ENCODE measurements at places on chromosomes 6 and 20. TPM values are rescaled to one million over a fixed set of nuclear protein-coding genes. Genes with fewer than 3 reads are reported as not detected.

GRCh38 chr6:28638787-28639430 lies 113.2 kb downstream of the GPX5 start:
- no peak for DNase-seq

GRCh38 chr6:558959-559358 lies 97.9 kb downstream of the HUS1B start:
- no peak for DNase-seq

DNA sequence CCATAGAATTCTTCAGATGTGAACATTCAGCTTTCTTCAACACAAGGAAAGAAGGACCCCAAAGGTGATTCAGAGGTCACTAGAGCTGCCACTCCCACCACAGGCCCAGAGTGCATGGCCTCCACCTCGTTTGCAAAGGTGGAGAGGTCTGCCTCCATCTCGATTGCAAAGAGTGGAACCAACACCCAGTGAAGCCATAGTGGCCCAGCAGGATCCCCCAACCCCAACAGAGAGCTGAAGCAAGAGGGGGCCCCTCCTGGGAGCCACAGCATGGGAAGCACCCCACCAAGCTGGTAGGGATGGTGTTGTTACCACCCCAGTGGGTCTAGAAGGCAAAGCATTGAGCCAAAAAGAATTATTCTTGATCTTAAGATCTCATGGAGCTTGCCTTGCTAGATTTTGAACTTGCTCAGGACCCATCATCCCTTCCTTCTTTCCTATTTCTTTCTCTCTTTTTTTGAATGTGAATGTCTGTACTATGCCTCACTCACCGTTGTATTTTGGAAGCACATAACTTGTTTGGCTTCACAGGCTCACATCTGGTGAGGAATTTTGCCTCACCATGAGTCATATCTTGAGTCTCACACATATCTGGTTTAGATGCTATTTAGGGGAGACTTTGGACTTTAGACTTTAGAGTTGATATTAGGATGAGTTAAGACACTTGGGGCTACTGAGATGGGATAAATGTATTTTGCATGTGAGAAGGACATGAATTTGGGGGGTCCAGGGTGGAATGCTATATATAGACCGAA lies 119.2 kb downstream of the ANKRD60 start:
- DNase-seq, result no peak

PEDS1 gene
- 25.4 TPM for polyA plus RNA-seq

GRCh38 chr20:42567409-42567808 lies 622.3 kb downstream of the PTPRT start:
- DNase-seq, result no peak

TCP11 gene
- polyA plus RNA-seq, result 0.48 TPM

GRCh38 chr6:154230910-154231595 lies 125.5 kb downstream of the IPCEF1 start:
- no peak for DNase-seq

PNLDC1 gene
- 0.26 TPM for polyA plus RNA-seq

- no peak for DNase-seq
Measured at GRCh38 chr20:41275301-41275731, 42.2 kb downstream of the ZHX3 start.

DNA sequence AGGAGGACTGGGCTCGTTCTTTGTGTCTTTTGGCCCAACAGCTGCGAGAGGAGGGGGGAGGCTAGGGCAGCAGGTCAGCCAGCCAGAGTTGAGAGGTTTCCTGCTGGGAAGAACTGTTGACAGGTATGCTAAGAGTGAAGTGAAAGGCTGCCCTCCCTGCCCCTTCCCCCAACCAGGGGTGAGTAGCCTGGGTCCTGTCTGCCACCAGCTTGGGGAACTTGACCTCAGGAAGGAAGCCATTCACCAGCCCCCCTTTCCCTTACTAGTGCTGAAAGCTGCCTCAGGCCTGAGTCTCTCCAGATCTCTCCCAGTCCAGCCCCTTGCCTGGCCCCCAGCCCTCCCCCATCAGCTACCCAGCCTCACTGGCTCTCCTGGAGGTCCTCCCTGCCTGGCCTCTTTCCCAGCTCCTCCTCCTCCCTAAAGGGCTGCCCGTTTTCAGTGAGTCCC lies 20.7 kb upstream of the ZNF76 start:
- DNase-seq, result no peak

CST5 gene
- not detected for polyA plus RNA-seq

DNA sequence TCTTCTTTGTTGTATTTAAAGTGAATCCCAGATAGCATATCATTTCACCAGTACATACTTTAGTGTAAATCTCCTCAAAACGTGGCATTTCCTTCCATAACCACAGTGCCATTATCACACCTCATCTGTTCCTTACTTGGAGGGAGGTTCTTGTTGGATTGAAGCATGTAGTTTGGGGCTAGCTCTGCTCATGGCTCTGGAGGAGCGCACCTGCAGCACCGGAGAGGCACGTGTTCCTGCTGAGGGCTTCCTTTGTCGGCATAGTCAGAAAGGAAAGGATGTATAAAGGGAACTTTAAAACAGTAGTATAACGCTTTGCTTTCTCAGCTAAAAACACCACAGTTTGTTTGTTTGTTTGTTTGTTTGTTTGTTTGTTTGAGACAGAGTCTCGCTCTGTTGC lies 121.7 kb upstream of the TMEM181 start:
- DNase-seq, result no peak

NRSN1 gene
- 0.12 TPM for polyA plus RNA-seq

C6orf163 gene
- polyA plus RNA-seq, result 5.8 TPM

- no peak for DNase-seq
Measured at GRCh38 chr20:30286157-30286556, 971.3 kb upstream of the DEFB115 start.

DNA sequence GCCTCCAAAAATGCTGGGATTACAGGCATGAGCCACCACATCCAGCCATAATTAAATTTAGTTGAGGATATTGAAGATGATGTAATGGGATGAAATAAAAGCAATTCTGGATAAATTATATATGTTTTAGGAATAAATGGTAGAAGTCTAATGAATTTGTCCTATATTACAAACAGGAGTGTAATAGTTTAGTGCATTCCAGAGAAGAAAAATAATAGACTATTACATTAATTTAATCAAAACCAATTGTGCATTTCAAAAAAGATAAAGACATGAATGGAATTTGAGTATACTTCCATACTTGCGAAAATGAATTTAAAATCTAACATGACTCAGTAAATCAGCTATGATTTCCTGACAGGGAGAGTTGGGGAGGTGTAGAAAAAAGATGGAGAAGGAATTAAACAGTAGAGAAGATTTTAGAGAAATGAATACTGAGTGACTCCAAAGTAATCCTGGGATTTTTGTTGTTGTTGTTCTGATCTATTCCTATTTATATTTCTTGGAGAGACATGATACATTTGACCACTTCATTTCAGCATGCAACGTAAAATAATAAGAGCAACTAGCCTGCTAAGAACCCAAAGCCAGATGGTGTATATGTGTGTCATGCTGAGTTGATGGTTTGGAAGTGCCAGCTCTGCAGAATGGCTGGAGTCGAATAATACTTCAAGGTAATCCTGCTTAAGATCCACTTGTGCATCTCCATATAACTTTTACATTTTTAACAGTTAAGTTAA lies 67.4 kb downstream of the AIG1 start:
- DNase-seq, result no peak

- DNase-seq, result no peak
Measured at GRCh38 chr20:18901980-18902737, 88.6 kb downstream of the SCP2D1 start.

DNA sequence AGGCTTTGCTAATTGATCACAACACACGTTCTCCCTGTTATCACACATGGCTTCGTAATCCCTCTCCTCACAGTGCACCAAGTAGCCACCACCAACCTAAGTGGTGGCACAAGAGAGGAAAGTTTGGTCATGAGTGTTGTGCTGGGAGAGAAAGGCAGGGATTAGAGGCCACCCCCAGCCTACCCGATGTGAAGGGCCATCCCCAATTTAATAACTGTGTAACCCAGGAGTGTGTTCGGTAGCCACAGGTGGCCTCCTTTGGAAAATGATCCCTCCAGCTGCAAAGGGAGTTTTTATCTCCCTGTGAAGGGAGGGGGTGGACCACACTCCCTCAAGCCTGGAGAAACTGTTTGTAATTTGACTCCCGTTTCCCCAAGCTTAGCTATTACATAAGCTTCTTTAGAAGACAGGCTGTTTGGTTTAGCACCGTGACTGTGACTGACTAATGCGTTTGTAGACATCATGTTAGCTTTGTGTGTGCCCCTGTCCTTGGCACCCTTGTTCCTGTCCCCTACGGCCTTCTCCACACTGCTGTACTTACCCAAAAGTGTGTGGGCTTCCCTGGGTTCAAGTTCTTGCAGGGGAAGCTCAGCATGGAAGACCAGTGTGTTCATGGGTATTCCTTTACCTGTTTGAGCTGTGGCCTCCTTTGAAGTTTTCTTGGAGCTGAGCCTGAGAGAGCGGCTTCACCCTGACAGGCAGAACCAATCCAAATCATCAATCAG lies 20.6 kb downstream of the PPP1R16B start:
- no peak for DNase-seq

DNA sequence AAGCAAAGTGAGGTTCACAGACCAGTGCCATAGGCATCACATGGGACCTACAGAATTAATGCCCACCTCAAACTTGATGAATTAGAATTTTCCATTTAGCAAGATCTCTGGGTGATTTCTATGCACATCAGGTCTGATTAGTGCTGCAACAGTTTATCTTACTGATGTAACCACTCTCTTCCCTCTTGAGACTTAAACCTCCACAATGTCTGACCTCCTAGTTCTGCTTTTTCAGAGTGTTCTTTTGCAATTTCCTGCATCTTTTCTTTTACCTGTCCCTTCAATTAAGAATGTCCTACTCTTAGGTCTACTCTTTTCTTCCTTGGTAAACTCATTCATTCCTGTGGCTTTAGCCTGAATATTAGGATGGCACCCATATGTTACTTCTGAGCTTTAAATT lies 615.3 kb downstream of the TFAP2A start:
- DNase-seq, result no peak

TPMT gene
- 7.5 TPM for polyA plus RNA-seq

DNA sequence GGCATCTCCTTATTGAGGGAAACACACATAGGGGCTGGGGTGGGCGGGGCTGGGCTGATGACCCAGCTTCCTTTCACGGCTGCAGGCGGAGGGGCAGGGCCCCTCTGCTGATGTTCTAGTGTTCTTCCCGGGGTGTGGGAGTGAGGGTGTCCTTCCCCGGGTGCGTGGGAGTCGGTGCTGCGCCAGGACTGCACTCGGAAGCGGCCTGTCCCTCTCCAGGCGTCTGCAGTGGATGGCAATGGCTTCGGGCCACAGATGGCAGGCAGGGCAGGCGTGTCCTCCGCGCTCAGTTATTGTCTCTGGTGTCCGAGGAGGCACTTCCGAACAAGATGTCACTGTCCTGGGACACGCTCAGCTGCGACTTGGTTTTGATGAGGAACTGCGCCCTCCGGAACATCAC lies 19.2 kb downstream of the KCNG1 start:
- DNase-seq, result no peak

GRCh38 chr6:157877149-157877548 lies 54.1 kb downstream of the SNX9 start:
- DNase-seq, result no peak

DNA sequence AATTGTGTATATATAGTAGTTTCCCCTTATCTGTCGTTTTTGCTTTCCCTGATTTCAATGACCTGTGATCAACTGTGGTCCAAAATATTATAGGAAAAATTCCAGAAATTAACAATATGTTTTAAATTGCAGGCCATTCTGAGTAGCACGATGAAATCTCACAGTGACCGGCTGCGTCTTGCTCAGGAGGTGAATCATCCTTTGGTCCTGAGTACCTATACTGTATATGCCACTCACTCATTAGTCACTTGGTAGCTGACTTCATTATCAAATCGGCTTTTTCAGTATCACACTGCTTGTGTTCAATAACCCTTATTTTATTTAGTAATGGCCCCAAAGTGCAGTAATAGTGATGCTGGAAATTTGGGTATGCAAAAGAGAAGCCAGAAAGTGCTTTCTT lies 728.3 kb upstream of the EYS start:
- DNase-seq, result no peak

ANKRD6 gene
- 8.6 TPM for polyA plus RNA-seq

DEFB127 gene
- polyA plus RNA-seq, result not detected

DNA sequence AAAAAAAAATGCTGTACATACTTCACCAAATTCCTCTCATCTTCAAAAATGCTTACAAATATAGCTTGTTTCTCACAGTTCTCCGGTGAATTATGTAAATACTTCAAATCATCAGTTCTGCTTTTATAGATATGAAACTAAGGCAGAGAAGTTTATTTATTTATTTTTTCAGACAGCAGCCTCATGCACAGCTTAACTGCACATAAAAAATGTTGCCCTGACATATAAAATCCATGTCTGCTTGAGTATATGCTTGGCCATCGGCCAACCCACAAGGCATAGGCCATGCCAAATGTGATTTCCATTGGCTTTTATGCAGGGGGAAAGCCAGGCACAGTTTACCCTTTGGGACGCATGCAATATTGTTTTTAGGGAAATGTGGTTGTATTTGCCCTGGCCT lies 57.3 kb upstream of the PHACTR2 start:
- no peak for DNase-seq

SYCP2 gene
- polyA plus RNA-seq, result 2.4 TPM

DNA sequence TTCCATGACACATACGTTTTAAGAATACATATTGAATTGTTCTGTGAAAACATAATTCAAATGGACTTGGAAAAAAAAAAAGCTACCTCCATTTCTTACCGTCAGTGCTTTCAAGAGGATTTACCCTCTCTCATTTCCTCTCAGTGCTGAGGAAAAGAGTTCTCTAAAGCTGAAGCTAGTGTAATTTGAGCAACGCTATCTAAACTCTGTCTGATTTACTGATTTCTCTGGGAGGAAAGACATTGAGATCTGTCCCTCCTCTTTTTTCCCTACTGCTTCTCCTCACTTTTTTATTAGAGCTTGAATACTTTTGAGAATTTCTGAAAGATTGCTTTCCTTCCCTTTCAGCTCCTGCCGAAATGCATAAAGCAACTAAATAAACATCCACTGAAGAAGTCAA lies 41.2 kb upstream of the GRIK2 start:
- no peak for DNase-seq

- no peak for DNase-seq
Measured at GRCh38 chr6:23870496-23870895, 255.5 kb upstream of the NRSN1 start.

PHACTR2 gene
- polyA plus RNA-seq, result 43.4 TPM
